CD4-positive, alpha-beta T cell treated with Interleukin-2 at 100 ng/mL for 4 hours (primary cell): ENCODE measurements at places on chromosomes 6 and 20.

- DNase-seq, result no peak
Measured at GRCh38 chr6:111176038-111176759, 88.9 kb downstream of the SLC16A10 start.

DNA sequence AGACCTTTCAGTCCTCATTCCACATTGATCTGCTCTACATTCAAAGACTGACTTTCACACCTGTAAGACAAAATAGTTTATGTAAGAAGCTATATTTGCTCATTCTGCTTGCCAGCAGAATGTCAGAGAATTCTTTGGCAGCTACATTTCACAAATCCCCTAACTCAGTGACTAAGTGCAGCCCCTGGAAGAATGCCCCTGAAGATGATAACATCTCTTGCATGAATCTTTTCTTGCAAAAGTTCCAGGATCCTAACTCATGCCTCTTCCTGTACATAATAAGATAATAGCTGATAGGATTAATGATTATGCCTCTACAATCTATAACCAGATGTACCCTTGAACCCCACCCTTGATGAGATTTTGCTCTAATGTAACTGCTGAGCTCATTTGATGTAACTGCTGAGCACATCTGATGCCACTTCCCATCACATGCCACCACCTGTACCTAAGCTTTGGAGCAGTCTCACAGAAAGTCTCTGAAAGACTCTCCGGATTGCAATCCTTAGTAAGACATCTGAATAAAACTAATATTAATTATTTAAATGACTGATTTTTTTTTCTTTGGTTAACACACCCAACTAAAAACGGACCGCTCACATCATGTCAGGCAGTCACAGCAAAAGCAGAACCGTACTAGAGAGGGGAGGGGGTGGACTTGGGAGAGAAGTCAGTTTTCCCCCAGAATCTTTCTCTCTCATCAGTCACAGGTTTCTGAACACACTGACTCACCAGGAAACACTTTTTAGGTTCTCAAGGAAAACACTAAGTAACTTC is 684 bp upstream of the DNAH8 start:
- no peak for DNase-seq

GRCh38 chr6:88992741-88993552 is 29.5 kb upstream of the RNGTT start:
- no peak for DNase-seq

DNA sequence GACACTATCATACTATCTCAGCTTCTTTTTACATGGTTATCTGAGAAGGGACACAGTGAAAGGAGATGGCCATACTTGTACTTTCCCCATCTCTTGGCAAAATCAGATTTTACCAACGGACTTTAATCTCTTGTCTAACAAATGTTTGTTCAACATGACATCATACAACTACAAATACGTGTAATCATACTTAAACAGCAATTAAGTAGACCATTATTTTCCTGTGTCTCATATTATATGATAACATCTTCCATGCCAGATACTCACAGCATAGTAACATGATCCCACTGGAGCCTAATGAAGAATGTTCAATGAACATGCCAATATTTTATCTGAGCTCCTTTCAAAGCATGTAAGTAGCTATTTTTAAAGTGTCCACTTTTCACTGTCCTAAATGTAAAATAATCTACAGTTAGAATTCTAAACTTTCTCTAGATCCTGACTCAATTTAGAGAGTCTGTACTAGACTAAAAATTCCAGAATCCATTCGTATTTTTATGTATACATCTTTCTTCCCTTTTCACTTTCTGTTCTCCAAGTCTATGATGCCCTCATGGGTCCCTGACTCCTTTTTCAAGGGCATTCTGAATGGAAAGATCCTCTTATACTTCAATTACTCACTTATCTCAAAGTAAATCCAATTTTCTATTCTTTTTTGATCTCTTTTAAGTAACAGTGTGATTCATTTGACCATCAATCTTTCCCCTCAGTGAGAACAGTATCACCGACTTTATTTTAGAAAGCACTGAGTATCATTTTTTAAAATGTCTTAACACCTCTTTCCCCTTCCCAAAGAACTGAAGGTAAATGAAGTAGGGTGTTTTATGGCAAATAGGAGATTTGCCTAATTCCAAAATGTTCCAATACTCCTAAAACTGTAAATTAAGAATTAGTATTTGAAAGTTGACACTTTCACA is 133.5 kb downstream of the CDK19 start:
- DNase-seq, result no peak

DNA sequence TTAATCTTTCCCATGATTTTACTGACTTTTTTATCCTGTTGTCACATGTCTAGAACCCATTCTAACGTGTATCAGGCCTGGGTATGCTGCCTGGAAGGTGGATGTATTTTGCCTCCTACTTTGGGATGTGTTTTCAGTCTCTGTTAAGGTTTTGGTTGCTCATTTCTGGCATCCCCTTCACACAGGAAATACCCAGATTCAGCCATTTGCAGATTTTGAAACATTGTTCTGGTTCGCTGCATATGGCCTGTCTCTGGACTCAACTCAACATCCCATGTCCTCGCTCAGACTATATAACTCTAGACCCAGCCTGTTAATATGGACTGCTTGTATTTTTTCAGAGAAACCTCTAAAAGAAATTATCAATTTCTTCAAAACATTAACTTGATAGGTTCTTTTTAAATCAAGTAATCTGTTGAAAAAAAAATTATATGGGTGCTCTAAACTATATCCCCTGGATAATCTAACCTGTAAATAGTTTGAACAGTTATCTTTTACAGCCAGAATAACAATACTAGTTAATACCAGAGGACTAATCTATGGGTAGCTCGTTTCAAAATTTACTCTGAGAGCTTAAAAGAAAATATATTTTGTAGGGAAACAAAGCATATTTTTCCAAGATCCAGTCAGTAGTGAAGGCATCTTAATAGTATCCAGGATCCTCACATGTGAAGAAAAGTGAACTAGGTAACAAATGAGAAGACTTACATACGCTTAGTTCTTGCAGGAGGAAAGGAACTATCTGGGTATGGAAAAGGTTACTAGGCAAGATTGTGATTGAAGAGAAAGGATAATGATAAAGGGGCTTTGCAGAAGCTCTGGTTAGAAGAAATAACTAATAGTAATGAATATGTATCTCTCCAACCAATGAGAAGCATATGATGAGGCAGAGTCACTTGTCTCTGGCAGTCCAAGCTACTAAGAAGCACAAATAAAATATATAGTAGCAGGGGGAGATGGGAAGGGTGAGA is 23.4 kb upstream of the HLA-DQB1 start:
- DNase-seq, result no peak

DNA sequence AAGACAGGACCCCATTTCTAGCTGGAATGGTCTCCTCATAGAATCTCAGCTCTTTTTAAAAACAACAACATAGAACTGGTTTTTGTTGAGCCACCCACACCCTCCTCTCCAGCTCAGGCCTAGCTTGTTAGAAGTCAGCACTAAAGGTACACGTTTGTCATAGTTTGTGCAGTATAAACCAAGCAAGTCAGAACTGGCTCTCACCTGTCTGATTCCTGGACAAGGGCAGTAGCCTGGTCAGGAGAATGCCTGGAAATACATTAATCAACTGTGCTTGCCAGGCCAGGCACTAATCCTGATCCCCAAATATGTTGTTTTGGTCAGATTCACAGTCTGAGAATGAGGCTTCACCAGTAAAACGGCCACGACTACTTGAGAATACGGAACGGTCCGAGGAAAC is 296.7 kb downstream of the ZFAND3 start:
- no peak for DNase-seq

GRCh38 chr6:105606831-105607463 is 204.1 kb upstream of the PREP start:
- DNase-seq, result no peak

GRCh38 chr6:43260791-43261190 is 17.5 kb downstream of the TTBK1 start:
- no peak for DNase-seq

- DNase-seq, result no peak
Measured at GRCh38 chr20:635028-635892, 17.7 kb downstream of the SRXN1 start.

GRCh38 chr20:37534401-37535157 is 6.9 kb upstream of the BLCAP start:
- DNase-seq, result peak; percentile 79

DNA sequence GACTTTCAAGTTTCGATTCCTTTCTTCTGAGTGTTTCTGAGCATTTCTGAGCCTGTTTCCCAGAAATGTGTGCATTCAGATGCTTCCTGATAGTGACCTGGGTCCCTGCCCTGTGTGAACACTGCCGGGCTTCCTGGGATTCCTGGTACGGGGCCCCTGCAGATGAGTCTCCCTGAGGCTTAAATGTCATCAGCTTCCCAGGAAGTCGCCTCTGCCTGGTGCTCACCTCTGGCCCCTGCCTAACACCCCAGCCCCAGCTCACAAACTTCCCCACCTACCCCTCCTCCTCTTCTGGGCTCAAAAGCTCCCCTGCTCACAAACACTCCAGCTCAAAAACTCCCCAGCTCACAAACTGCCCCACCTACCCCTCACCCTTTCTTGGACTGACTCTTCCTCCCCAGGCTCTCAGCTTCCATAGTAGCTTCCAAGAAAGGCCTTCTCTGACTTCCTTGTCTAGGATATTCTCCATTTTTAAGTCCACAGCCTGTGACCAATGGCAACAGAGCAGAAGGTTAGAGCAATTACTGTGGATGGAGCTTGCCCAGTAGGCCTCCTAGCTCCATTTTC is 42.0 kb downstream of the TGM2 start:
- DNase-seq, result no peak

DNA sequence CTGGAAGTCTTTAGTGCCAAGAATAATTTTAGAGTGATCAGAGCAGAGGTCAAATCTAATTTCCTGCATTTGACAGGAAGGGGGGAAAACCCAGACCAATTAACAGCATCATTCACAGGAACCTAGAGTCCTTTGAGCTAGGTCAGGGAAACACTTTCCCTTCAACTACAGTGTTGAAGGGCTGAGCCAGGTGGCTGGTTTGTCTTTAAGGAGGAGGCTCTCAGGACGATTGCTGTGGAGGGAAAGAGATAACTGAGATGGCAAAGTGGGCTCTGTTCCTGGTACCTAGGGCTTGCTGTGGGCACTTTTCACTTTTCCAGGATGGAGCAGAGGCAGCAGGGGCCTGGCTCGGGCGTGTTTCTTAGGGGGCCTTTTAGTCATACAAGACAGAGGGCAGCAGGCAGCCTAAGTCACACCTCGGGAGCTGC is 111.9 kb downstream of the SCML4 start:
- DNase-seq, result no peak

DNA sequence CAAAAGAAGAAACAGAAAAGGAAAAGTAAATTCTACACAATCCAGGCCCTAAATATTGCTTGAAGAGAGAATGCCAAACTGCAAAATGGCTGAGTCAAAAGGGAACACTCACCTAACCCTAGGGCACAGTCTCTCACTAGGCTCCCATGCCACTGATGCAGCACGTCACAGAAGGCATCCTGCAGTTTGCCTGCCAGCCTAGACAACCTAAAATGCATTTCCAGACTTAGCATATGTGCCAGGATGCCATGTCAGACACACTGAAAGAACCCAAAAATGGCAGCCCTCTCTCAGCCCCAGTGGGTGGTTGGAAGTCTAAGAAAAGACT is 10.6 kb upstream of the SIRPD start:
- no peak for DNase-seq

- DNase-seq, result no peak
Measured at GRCh38 chr6:132995009-132995408, 180.6 kb downstream of the RPS12 start.

DNA sequence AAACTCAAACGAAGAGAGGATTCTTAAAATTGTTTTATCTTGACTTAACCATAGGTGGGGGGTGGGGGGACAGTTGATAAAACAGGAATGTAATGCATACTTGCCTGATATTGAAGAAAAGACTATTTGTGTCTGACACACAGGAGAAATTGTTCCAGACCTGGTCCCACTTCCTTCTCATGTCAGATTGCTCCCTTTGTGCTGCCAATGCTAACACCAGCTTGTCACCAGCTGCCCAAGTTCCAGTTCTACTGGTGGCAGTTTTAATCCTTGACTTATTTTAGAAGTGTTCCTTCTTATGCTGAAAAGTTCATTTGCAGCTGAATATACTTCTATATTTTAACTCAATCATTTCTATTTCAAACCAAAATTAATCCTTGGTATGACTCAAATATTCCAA is 127.3 kb downstream of the GMDS start:
- DNase-seq, result no peak

GRCh38 chr6:95574811-95575210 is 2.5 kb upstream of the MANEA start:
- DNase-seq, result no peak

GRCh38 chr20:13432126-13432525 is 206.6 kb downstream of the TASP1 start:
- DNase-seq, result no peak

- no peak for DNase-seq
Measured at GRCh38 chr6:43361269-43361668, 8.2 kb downstream of the ZNF318 start.

- DNase-seq, result no peak
Measured at GRCh38 chr20:45181639-45182038, 6.9 kb downstream of the PI3 start.

DNA sequence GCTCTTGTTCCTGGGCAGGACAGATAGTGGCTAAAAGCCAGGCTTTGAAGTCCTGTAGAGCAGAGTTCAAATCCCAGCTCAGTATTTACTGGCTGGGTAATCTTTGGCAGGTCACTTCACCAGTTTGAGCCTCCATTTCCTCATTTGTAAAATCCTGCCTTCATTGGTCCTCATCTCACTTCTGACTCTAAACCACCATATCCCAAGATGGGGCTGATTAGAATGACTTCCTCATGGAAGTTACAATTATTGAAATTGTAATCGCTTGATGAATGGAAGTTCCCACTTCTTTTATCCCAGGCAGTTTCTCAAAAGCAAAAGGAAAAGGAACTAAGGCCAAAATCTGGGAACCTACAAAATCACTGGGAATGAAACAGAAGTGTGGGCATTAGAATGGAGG is 35.9 kb upstream of the B4GALT5 start:
- no peak for DNase-seq

DNA sequence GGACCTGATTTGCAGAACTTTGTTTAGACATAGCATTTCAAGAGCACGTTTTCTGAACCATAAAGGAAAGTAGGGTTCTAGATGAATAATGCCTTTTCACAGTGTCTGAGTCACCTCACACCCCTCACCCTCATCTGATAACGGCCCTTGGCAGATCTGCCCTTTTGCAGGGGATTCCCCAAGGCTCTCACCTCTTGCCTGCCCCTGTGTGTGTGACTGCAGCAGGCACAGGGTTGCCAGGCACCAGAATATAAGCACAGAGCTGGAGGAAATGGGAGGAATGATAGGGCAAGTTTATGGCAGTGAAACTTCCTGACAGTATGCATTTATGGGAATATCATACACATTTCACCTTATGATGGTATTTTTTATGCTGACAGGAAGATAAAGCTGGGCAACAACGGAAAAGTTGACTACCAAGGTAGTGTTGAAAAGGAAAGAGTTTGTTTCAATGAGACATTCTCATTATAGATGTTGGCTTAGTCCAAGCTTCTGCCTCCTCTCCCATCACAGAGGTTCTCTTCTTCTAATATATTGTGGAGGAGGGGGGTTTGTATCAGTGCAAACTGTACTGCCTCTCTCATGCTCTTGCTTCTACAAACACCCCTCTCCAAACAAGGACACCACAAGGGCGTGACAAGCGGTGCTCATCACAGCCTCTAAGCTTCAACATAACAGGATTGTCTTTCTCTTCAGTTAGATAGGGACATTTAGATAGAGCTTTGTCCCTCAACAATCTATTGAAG is 101.5 kb upstream of the BACH2 start:
- peak; percentile 93 for DNase-seq

- DNase-seq, result no peak
Measured at GRCh38 chr20:5195655-5196054, 68.8 kb downstream of the CDS2 start.

GRCh38 chr6:35120746-35121145 is 20.4 kb downstream of the TCP11 start:
- no peak for DNase-seq
